ENCODE measurements at places on chromosomes 2 and 18.
A peak's percentile ranks its signal among the peaks of the same experiment; 100 is the strongest.

DNA sequence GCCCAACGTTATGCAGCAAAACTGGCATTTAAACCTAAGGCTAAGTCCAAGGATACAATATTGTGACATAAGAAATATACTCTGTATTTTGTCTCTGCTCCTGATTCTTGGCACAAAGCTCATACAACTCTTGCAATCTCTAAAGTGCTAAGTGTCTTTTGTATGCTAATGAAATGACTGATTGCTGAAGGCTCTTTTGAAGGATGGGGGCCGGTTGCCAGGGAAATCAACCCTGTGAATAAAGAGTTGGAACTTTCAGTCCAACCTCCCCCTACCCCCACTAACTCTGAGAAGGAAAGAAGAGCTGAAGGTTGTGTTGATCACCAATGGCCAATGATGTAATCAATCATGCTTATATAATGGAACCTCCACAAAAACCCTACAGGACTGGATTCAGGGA is 40.3 kb downstream of the SESTD1 start:
- DNase-seq: no peak

GRCh38 chr2:225937625-225938187 is 538.2 kb downstream of the NYAP2 start:
- DNase-seq: no peak

DNA sequence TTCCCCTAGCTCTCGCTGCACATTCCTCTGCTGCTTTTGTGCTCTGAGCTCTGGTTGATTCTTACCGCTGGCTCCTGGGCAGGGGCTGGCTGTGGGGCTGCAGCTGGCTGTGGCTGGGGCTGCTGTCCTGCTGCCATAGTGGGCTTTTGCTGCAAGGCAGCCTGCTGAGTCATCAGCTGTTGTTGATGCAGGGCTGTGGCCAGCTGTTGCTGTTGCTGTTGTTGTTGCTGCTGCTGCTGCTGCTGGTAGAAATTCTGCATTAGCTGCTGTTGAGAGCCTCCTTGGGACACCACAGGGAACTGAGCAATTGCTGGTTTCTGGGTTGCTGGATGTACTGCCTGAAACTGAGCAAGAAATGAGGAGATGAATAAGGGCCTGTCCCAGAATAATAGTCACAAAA is 77.2 kb upstream of the NFU1 start:
- DNase-seq: no peak

GRCh38 chr2:138922973-138923563 is 142.9 kb upstream of the NXPH2 start:
- peak; percentile 11 for DNase-seq

- no peak for DNase-seq
Observed at GRCh38 chr2:200930947-200931626, 32.4 kb downstream of the ORC2 start.

- no peak for DNase-seq
Observed at GRCh38 chr2:3192920-3193319, 184.7 kb downstream of the EIPR1 start.

GRCh38 chr2:9535177-9535576 is 20.5 kb downstream of the ADAM17 start:
- DNase-seq: no peak

DNA sequence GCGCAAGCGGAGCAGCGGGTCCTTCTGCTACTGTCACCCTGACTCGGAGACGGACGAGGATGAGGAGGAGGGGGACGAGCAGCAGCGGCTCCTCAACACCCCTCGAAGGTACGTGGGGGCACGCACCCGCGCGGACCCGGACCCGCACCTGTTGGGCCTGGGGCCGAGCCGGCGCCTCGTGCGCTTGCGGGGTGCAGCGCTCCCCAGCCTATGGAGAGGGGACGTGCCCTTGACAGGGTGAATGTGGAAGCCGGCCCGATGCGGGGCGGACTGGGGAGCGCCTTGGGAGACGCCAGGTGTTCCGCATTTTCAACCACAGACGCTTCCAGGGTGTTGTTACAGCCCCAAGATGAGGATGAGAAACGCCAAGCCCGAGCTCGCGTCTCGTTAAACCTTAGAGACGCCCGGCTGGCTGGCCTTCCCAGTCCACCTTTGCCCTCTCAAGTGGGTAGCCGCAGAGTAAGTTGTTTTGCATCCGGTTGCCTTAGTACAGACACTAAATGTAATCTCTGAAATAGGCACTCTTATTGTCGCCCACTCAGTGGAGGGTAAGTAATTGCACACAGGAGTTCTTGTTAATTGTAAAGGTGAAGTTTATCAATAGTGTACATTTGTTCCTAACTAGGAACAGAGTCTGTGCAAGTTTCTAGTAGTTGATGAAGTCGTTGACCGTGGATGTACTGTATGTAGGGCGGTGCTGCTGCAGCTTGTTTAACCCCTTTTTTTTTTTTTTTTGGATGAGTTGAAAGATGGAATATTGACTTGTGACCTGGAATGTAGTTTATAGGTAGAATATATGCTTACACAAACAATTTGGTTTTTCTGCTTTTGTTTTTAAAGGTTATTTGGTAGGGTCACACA is 815 bp downstream of the GMCL1 start:
- DNase-seq: peak; percentile 3

DNA sequence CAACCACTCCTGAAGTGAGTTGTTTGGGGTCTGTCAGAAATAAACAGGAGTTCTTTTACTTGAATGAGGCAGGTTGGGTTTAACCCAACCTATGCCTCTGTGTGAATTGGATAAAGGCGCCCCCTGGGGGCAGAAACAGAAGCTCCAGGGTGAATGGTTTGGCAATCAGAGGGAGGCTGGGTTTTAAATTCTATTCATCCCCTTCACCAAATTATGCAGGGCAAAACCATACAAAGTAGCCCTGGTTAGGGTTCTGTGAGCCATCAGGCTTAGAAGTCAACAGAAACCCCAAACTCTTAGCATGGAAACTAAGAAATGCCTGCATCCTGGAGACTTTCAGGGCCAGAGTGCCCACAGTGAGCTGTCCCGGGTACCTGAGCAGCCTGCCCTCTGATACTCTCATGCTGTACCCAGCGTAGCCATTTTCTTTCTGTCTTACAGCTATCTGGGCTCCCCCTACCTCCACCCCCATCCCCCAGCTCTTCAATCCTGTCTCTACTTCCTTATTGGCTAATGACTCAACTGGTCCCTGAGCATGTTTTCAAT is 241.5 kb downstream of the ICOS start:
- DNase-seq: no peak

DNA sequence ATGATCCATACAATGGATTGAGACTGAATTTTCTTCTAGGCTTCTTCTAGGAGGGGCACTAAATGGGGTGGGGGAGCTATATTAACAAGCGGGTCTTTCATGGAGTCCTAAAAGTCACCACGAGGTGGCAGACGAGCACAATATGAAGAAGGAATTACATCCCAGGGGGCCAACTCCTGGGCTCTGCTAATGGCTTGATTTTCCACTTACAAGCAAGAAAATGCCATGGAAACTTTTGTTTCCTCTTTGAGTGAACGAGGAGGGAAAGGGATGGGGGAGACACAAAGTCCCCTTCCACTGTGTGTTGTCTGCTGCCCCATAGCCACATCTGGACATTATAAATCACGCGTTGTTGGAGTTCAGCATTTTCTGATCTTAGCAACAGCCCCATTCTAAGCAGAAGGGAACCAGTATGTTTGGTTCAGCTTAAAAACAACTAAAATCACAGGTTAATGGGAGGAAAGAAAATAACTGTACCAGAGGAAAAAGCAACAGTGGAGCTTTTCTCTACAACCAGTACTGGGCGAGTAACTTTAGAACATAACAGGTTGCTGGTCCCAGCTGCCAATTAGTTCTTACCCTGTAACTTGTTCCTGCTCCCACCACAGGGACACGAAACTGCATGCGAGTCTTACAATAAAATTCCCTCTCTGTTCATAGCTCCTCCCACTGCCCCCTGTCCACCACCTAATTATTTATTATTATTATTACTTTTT is 285.0 kb upstream of the PARD3B start:
- peak; percentile 86 for DNase-seq

DNA sequence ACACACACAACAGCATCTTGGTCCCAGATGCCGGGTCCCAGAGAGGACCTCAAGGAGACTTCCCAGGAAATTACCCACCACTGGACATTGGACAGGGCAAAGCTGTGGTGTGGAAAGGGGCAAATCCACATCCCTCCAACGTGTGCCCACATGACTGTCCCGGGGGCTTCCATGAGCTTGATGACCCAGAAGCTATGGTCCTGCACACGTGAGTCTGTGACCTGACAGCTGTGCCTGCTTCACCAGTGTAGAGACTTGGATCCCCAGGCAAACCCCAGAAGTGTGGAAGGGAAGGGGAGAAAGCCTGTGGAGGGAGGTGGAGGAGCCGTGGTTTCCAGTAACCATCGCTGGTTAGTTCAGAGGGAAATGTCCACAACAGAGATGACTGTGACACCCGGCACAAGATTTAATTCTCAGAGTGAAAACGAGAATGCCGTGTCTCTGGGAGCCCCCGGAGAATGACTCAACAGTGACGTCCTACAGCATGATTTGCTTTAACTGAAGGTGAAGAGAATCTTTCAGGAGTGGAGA is 19.1 kb upstream of the GPR55 start:
- DNase-seq: no peak

DNA sequence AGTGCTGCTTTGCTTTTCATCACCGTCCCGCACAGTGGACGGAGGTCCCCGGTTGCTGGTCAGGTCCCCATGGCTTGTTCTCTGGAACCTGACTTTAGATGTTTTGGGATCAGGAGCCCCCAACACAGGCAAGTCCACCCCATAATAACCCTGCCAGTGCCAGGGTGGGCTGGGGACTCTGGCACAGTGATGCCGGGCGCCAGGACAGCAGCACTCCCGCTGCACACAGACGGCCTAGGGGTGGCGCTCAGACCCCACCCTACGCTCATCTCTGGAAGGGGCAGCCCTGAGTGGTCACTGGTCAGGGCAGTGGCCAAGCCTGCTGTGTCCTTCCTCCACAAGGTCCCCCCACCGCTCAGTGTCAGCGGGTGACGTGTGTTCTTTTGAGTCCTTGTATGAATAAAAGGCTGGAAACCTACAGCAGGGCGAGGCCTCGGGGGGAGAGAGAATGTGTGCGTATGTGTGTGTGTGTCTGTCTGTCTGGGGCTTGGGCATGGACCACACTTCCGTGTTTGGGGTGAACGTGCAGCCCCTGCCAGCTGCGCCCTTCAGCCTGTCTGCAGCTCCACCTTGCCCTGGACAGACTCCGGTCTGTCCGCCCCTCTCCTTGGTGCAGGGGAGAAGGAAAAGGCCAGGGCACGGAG is 32.3 kb downstream of the GPC1 start:
- no peak for DNase-seq

- DNase-seq: no peak
Observed at GRCh38 chr2:177882501-177882900, 190.1 kb downstream of the PDE11A start.

GRCh38 chr2:145569108-145569507 is 1049.2 kb upstream of the ZEB2 start:
- no peak for DNase-seq

DNA sequence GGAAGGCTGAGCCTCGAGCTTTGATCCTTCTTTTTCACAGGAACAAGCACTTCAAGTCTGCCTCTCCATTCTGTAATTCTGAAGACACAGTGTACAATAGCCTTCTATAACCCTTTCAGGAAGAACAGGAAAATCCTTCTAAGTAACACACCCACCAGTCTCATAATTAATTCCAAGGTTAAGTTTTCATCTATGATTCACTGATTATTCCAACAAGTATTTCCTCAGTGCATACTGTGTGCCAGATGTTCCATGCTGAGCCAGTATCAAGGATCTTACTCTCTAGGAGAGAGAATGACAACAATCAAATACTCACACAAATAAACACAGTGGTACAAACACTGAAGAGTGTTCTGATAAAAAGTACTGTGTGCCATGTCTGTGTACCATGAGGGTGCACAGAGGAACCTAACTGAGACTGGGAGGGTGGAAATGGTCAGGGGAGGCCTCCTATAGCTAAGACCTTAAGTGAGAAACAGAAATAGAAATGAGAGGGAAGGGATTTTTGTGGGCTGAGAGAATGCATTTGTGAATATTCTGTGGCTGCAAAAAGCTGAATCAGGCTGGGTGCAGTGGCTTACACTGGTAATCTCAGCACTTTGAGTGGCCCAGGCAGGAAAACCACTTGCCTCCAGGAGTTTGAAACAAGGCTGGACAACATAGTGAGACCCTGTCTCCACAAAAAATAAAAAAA is 7.3 kb upstream of the MTLN start:
- no peak for DNase-seq

DNA sequence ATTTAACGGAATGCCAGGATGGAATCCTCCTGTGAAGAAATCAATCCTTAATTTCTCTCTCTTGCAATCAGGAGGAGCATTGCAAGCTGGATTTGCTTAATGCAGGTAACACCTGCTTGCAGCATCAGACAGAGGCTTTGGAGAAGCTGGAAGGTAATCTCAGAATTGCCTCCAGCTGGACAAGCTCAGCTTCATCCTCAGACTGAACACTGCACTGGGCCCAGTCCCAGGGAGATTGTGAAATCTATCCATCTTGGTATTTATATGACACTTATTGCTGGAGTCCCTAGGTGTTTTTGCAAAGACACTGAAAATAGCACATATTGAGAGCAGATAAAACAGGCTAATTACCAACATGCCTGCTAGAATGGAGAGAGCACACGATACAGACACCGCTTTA is 179.4 kb upstream of the SESTD1 start:
- DNase-seq: no peak

- no peak for DNase-seq
Observed at GRCh38 chr2:177445200-177445599, 52.6 kb downstream of the AGPS start.

DNA sequence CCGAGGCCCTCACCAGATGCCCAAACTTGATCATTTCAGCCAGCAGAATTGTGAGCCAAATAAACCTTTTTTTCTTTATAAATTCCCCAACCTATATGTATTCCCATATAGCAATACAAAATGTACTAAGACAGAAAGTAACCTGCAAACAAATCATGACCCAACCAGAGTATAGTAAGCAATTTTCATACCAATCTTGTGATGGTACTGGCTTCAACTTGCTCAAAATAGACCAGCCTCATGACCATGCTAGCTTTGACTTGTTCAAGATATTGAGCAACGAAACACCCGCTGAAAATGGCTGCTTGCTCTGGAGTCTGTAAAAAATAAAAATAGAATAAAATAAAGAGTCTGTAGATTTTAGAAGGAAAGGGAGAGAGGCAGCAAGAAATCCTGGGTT is 97.6 kb downstream of the C1D start:
- no peak for DNase-seq

DNA sequence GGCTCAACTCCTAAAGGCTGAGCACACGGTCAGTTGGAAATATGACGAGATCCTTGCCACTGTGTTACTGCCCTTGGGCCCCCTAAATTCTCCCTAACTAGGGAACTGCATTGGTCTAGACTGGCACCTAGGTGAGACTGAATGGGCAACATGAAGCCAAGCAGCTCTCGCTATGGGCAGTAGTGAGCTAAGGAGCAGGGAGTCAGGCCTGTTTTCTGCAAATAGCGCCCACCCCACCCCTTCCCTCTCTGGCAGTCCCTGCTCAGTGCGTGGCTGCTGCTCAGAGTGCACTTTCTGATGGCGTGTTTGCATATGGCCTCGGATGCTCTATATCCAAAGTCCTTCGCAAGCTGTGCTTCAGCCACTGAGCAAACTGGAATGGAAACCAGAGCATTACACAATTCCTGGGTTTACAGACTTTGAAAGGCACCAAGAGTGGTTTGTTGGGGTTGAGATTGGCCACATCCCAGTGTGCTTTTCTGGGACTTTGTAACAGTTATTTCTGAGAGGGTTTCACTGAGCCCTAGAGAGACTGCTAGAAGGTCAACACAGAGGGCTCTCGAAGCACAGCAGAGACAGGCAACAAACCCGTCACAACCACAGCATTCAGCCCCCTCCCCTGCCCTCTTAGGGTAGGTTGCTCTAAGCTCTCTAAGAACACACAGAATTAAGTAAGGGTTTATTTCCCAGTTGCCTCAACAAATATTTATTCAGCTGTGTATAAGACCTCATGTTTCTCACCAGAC is 419.9 kb downstream of the STK39 start:
- no peak for DNase-seq
